ENCODE measurements at places on chromosomes 11 and 22. TPM values are rescaled to one million over a fixed set of nuclear protein-coding genes. Genes with fewer than 3 reads are reported as not detected.

The SYT9 gene
- not detected for polyA plus RNA-seq

The CSRP3 gene
- not detected for polyA plus RNA-seq

DNA sequence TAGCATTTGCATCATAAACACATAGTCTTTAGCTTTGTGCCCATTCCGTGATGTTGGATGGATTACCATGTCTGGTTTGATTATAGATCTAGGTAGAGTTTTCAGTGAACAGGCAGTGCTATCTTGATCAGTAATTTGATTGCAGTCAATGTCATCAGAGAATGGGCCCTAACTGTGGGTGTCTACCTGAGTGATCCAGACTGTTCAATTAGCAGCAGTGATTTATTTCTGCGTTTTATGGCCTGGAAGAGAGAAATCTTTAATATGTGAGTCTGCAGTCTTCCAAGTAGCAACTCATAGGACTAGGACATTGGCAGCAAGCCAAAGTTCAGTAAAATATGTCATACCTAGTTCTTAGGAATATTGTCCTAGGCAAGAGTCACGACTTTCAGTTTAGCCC is 80.3 kb downstream of the CASP12 start:
- DNase-seq, result no peak

DNA sequence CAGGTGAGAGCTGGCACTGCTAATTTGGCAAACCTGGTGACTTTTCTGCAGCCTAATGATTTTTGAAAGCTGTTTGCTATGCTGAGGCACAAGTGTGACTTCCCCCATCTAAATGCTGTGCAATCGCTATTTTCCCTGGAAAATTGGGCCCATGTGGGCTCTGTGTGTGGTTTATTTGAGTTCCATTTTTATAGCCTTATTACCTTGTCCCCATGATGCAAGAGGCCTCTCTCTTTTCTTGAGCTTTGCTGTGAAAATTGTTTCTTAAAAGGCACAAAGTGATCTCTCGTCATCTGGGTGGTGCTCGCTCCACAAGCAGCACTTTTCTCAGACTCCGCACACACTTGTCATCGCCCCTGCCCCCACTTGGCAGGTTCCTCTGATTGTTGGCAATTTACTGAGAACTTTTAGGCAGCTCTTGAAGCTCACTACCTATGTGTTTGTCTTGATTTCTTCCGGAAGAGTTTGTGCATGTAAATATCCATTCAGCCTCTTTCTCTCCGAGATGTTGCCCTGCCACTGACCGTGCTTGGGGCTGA is 24.9 kb downstream of the BMAL1 start:
- no peak for DNase-seq

DNA sequence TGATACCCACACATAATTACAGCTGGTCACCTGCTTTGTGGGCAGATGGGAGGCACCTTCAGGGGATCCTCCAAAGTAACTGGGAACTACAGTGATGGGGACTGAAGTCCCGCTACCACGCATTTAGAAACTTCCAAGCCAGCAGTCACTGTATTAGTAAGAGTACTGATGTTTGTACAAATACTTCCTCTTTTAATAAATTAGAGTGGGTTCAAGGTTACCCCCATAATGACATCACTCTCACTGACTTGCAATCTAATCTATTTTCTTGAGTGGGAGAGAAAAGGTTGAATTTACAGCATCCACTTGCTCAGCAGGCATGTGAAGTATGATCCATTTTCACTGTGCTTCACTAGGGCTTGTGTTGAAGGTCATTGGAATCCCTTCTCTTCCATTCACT is 72.1 kb upstream of the TIMP3 start:
- no peak for DNase-seq

GRCh38 chr11:79054636-79055035 is 386.2 kb downstream of the TENM4 start:
- DNase-seq, result no peak

DNA sequence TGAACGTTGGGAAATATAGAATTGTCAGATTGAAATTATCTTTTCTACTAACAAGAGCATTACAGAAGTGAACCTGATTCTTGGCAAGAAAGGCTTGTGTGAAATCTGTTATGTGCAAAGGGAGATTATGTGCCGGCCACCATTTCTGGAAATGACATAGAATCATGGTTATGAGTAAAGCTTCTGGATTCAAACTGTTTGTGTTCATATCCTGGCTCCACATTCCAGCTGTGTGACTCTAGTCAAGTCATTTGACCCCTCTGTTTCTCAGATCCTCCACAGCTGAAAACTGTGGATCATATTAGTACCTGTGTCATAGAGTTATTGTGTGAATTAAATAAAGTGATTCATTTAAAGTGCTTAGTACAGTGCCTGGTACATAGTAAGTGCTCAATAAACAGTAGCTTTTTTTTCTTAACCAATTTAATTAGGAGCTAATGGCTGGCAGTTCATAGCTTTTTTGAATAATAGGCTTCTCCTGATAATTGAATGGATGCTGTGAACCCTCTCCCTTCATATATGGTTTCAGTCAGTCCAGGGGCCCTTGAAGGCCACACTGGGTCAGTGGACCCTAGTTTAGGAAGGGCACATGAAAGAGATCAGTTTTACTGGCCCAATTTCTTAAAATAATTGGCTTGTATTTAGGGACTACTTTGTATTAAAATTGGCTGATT is 34.6 kb downstream of the EHF start:
- no peak for DNase-seq

GRCh38 chr11:35367491-35367890 is 51.9 kb downstream of the SLC1A2 start:
- DNase-seq, result no peak
